ENCODE measurements at places on chromosomes 5 and 9.
A peak's percentile ranks its signal among the peaks of the same experiment; 100 is the strongest.

GRCh38 chr9:129258124-129258822 is 80.2 kb upstream of the IER5L start:
- peak; percentile 94 for DNase-seq

DNA sequence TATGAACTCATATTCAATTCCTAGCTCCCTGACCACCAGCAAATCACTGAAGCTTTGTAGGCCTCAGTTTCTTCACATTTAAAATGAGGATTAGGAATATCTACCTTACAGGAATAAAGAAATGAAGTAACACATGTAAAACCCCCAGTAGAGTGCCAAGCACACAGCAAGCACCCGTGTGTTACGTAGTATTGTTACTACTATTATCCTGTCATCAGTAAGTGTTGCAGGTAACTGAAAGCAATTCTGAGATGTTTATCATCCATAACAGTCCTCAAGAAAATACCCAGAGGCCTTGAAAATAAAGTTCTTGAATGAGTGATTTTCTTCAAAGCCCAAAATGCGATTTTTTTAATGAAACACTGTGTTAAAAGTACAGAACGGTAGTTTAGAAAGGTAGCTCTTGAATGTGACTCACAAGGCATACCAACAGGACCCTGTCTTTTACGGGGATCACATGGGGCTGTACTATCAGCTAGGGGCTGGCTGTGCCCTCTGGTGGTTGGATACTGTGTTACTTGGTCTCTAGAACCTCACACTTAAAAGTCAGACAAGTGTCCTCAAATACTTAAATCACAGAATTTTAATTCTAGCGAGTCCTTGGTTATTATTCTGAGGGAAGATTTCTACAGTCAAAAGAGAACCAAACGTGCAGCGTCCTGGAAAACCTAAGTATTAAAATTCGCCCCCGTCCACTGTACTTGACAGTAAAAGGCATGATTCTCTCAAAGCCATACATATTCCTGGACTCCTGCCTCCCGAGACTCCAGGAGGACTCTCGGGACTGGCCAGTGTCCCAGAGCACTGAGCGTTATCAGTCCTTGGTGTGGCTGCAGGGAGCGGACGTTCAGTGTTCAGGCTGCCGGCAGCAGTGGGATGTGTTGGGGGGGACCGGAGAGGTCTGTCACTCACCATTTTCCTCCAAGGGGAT is 725 bp downstream of the NDUFB6 start:
- peak; percentile 60 for DNase-seq

- peak; percentile 36 for DNase-seq
Observed at GRCh38 chr5:59358005-59358861, 535.3 kb downstream of the PDE4D start.

DNA sequence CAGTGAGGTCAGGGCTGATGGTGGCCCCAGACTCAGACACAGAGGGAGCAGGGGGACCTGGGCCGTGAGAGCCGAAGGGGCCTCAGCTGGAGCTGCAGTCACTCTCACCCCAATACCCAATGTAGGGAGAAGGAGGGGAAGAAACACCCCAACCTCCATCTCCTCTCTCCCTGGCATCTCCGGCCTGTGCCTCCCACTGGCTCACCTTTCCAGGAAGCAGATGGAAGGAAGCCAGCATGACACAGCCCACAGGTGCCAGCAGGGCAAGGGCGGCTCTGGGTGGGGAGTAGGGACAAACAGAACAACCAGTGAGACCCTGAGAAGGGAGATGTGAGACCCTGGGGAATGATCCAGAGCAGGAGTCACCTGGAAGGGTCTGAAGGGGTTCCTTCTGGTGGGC is 3.0 kb upstream of the CRB2 start:
- no peak for DNase-seq

- DNase-seq = peak; percentile 40
Observed at GRCh38 chr9:108687006-108687987, 168.5 kb downstream of the ACTL7B start.

- DNase-seq = no peak
Observed at GRCh38 chr9:19759066-19759465, 29.8 kb downstream of the SLC24A2 start.

DNA sequence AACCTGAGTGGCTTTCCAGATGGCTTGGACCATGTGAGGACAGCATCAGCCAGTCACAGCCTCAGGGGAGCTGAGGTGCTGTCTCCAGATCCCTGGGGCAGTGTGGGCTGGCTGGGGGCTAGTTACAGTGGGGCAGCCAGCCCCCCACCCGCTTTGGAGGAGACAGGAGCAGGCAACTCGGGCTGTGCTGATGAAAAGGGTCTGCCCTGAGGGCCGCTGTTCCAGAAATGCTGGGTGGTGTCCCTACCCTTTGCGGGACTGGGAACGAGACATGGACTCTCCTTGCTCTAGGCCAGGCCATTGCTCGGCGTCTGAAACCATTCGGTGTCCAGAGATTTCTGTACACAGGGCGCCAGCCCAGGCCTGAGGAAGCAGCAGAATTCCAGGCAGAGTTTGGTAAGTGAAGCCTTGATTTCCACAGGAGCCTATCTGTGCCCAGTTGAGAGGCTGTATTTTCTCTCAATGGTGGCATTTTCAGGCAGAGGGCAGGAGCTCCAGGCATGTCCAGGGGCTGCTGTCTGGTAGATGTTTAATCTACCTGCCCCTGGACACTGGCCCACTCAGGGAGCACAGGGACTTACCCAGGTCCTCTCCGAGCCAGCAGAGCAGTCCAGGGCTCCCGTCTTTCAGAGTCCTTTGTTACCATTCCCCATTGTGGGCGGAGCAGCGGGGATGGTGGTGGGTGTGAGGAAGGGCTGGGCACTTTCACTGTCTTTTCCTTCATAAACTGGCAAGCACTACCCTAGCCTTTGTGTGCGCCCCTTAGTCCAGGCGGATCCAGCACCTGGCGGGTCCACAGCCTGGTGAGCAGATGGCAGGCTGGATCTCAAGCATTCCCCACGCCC is 7.2 kb downstream of the GRHPR start:
- DNase-seq = no peak

DNA sequence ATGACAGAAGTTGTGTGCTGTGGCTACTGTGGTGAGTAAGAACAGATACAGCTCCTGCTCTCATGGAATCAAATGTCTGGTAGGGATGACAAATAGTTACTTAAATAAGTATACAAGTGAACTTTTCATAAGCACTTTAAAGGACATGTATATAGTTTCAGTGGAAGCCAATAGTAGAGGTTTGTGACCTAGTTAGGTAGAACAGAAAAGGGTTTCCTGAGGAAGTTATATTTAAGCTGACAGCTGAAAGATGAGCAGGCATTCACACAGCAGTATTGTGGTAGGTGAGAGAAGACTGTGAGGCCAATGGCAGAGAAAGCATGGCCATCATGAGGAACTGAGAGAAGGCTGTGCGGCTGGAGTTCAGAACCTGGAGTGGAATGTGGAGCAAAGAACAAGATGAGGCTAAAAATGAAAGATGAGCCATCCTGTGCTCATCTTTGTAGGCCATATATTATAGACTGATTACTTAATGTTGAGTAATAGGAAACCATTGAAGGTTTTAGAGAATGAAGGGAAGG is 15.4 kb downstream of the FAM174A start:
- DNase-seq = no peak

GRCh38 chr9:131167146-131167692 is 41.8 kb downstream of the NUP214 start:
- no peak for DNase-seq

- no peak for DNase-seq
Observed at GRCh38 chr9:123470121-123470782, 114.3 kb downstream of the CRB2 start.

DNA sequence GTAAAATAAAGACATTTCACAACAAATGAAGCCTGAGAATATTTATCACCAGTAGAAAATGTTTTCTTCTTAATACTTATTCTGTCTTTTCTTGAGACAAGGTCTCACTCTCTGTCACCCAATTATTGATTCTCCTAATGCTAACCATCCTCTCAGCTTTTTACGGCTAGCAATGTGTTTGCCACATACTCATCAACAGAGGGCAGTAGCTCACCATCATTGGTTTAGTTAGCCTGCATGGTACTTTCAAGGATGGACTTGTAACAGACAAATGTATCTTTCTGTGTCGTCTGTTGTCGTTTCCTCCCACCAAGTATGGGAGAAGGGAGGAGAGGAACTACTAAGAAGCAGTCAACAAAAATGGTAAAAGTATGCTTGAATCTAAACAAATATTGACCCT is 5.9 kb upstream of the ACO1 start:
- DNase-seq = peak; percentile 29

- DNase-seq = peak; percentile 54
Observed at GRCh38 chr9:133658442-133659431, 22.6 kb downstream of the DBH start.

DNA sequence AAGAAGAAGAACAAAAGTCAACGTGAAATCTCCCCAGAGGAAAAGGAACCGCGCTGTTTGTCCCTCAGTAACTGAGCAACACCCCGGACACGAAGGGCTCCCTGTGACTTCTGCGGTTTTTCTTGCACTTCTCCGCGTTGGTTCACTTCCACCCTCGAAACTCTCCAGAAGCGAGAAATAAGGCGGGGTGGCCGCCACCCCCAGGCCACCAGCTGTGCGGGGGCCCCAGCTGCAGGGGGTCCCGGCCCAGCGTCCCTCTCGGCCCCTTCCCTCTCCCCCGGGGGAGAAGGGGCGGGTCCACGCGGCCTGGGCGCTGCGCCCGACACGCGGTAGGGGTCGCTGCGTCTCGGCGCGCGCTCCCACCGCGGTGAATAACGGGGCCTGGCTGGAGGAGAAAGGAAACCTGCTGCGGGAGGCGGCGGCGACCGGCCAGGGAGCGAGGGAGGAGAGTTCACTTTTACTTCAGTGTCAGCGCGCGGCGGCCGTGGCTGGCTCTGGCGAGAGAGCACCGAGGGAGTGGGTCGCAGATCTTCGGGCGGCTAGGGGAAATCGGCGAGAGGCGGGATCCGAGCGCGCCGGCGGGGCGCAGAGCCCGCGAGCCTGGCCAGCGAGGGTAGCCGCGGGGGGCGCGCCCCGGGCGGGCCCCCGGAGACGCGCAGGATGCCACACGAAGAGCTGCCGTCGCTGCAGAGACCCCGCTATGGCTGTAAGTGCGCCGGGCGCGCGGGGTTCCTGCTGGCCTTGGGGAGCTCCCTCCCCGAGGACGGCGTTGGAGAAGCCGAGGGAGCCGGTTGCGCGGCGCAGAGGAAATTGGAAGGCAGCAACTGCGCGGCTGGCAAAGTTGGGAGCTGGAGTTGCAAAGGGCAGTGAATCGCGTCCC is at the start of gene IQGAP2:
Gene IQGAP2, plus strand, starts transcription at position 400 of the 880 bp plus-strand sequence. Its CDS starts 261 bp downstream, at position 661.
- peak; percentile 89 for DNase-seq

GRCh38 chr9:127726871-127727270 is 8.2 kb downstream of the TOR2A start:
- DNase-seq = peak; percentile 17

GRCh38 chr9:133991214-133991921 is 756 bp downstream of the VAV2 start:
- peak; percentile 45 for DNase-seq

- no peak for DNase-seq
Observed at GRCh38 chr5:104119529-104119928, 556.9 kb upstream of the NUDT12 start.

DNA sequence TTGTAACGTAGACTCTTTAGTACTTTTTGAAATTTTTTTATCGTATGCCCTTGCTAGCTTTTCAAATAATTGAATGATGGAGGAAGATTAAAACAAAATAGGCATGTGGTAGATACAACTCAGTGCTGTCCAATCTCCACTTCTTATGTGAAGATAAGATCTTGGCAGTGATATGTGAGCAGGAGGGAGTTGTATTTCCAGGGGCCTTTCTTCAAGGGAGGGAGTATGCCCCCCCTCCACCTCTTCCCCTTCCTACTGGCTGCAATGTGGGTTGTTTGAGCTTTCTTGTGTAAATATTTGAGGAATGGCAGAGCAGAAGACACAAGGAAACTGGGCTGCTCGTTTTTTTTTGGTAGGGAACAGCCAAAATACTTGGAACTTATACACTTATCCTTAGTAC is 374.9 kb downstream of the PSAT1 start:
- no peak for DNase-seq

GRCh38 chr9:96435345-96435744 is 14.6 kb upstream of the HABP4 start:
- DNase-seq = no peak

DNA sequence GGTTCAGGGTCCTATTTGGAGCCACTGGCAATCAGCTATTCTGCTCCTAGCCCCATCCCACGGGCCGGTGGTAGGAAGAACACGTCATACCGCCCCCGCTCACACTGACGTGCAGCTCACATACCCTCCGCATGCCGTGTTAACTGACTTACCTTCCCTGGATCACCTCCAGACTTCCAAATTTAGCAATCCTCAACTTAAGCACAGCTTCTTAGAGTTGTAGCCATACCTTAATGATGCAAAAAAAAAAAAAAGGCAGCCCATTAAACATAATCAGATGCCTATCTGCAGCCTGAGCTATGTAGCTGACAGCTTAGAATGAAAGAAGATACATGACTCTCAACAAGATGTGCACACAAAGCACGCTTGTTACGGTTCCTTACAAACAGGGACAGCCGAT is 93.0 kb downstream of the IRX2 start:
- no peak for DNase-seq

DNA sequence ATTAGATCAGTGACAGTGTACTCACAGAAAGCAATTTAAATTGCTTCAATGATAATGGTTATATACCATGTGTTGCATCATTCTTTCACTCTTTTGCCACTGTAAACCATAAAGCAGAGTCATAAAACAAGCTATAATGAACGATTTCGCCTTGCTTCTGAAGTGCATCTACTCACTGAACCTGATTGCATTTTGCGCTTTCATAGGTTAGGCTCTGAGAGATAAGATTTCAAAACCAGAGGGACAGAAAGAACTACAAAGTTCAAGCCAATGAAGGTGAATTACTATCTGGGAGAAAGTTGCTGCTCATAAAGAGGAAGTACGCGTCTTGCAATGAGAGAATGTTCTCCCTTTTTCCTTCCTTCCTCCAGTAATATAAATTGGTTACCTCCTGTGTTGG is 412.7 kb downstream of the CETN3 start:
- DNase-seq = no peak

DNA sequence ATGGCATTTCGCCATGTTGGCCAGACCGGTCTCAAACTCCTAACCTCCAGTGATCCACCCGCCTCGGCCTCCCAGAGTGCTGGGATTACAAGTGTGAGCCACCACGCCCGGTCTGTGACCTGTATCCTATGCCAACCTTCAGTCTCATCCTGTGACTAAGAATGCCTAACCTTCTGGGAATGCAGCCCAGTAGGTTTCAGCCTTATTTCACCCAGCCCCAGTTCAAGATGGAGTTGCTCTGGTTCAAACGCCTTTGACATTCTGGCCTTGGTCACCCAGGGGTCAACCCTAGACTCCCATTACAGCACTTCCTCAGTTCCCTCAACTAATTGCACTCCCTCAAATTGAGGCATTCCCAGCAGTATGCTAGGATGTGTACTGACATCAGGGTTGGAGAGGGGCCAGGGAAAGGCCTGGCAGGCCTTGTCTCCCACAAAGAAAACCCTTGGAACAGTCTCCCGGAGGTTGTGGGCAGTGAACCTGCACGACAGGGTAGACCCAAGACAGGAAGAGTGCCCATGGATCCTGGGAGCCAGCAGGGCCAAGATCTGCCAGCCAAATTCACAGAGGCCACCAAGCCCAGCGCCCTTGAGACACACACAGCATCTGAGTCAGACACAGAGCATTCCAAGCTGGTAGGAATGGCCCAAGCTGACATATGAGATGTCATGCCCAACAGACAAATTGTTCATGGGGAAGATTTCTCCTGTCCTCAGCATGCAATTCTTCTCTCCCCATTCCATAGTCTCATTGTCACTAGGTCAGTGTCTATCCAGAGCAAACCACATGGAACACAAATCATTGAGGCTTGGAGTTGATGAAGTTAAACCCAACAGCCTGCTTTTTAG is 24.9 kb upstream of the SMU1 start:
- DNase-seq = peak; percentile 54

- DNase-seq = no peak
Observed at GRCh38 chr9:69637193-69637816, 34.9 kb downstream of the APBA1 start.

Data from femur (tissue), 1 donor.